ENCODE measurements at places on chromosomes 16 and 17.

DNA sequence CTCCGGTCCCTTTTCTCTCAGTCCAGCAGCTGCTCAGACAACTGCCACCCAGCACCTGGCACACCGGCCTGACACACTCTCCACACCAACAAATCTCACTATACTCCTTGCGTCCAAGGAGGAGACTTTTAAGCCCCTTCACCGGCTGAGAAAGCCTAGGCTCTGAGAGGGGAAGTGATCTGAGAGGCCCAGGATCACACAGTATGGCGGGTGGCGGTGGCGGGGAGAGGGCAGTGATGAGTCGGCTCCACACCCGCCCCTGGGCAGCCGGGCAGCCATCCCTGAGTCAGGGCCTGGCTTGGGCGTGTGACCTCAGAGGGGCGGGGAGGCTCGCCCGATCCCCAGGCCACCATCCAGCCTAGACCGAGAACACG, 569 bp downstream of the FLII start:
- peak; percentile 68 for DNase-seq

GRCh38 chr17:14268264-14268663, 31.6 kb upstream of the CDRT15 start:
- peak; percentile 43 for DNase-seq

DNA sequence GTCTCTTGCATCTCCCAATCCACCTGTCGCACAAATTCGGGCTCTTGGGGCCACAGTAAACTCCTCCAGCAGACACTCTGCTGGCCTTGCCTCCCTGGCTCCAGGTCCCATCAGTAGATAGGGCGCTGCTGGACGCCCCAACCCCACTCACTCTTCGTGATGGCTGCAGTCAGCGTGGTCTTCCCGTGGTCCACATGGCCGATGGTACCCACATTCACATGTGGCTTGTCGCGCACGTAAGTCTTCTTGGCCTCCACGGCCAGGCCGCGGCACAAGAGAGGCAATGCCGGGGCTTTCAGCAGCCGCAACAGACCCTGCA, 428 bp downstream of the TUFM start:
- no peak for DNase-seq

GRCh38 chr17:68102318-68102758, 66.8 kb downstream of the KPNA2 start:
- peak; percentile 27 for DNase-seq

- no peak for DNase-seq
These were observed 30.1 kb downstream of the IKZF3 start for GRCh38 chr17:39834017-39834416.

GRCh38 chr17:71099003-71099714, 929.8 kb downstream of the KCNJ2 start:
- no peak for DNase-seq

GRCh38 chr17:80999536-81000333, 8.1 kb downstream of the CHMP6 start:
- DNase-seq = no peak

GRCh38 chr16:89312194-89312593, 94.7 kb downstream of the ZNF778 start:
- DNase-seq = no peak

GRCh38 chr17:81162491-81162890, 2.8 kb upstream of the PVALEF start:
- DNase-seq = no peak

DNA sequence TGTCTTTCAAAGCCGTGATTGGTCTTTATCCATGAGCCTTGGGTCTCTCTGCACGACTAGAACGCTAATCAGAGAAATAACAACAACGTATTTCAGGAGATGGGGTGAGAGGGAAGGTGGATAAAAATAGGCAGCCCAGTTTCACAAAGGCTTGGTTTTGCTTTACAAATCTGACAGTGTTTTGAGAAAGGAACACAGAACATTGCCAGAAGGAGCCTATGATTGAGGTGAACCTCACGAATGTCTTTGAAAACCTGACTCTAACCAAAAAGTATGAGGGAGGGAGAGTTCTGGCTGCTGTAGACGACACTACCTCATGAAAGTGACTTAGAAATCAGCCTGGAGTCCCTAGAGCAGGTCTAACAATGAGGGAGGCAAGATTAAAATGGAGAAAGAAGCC, 38.0 kb upstream of the NOL11 start:
- DNase-seq = no peak

- peak; percentile 42 for DNase-seq
These were observed 70.0 kb upstream of the PMFBP1 start for GRCh38 chr16:72241930-72242329.

DNA sequence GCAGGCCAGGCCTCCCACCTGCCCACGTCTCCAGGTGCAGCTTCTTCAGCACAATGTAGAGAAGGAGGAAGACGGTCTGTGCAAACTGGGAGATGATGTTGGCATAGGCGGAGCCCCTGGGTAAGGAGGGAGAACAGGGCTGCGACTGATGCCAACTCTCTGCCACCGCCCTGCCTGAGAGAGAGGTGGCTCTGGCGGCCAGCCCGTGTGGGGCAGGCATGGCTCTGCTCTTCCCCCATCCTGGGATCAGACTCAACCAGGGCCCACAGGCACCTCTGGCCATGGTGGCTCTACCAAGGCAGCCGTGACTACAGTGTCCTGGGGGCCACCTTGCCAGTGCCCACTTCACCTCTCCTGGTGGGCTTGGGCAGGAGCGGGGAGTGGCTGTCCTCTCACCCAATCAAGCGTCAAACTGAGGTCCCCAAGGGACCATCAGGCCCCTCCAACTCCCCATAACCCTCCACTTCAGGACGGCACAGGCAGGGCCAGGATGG, 8.6 kb downstream of the SLC47A2 start:
- no peak for DNase-seq

DNA sequence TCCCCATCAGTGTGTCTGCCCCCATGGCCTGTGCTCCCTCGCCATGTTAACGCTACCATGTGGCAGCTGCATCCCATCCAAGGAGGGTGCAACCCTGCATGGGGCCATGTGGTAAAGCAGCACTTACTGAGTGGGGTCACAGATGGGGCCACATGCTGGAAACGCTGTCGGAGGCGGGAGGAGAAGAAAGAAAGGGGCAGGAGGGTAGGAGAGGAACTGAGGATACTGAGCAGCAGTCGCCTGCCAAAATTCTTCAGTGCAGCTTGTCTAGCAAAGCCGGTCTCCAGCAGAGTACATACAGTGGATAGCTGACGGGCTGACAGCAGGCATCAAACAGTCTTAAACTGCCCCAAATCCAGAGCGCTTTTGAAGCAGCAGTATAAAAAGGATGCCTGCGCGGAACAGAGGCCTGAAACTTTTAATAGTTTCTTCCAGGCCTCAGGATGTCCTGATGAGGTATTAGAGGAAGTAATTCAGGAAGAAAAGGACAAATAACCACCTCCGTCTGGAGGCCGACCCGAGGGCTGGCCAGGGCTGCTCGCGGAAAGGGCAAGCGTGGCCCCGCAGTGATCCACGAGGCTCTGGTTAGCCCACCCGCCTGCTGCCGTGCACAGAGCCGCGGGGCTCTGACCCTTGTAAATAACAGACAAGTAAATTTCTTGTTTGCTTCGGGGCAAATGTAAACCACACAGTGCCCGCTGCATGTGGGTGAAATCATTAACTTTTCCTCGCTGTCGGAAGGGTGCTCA, 149.0 kb downstream of the CCDC182 start:
- DNase-seq = no peak

DNA sequence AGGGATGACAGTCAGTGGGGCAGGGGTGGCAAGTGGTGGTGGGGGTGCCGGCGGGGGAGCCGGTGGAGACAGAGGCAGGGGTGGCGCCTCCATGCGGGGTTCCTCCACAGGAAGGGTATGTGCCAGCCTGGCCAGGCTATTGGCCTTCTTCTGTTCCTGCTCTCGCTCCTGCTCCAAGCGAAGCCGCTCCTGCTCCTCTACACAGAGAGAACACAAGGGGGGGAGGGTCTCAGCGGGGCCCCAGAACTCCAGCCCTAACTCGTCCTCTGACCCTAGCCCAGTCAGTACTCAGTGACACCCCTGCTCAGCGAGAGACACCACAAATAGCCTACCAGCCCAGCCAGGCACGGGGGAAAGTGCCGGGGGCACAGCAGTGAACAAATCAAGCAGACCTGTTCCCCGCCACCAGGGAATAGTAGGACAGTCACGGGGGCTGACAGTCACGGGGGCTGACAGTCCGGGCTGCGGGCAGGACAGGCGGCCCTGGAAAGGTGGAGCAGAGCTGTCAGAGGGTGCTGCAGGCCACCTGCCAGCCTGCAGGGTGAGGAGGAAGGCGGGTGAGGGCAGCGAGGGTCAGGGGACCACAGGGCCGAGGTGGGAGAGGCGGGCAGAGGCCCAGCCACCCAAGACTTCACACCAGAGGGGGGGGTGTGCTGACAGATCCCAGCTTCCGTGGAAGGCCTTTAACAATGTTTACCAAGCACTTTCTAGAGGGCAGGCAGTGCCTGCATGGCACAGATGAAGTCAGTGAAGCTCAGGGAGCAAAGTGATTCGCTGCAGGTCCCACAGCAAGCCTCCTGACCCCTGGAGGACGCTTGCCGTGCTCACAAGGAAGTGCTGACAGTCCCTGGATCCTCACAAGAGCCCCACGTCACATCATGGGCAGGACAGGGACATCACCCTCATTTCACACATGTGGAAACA, 5.3 kb downstream of the MNT start:
- DNase-seq = no peak

DNA sequence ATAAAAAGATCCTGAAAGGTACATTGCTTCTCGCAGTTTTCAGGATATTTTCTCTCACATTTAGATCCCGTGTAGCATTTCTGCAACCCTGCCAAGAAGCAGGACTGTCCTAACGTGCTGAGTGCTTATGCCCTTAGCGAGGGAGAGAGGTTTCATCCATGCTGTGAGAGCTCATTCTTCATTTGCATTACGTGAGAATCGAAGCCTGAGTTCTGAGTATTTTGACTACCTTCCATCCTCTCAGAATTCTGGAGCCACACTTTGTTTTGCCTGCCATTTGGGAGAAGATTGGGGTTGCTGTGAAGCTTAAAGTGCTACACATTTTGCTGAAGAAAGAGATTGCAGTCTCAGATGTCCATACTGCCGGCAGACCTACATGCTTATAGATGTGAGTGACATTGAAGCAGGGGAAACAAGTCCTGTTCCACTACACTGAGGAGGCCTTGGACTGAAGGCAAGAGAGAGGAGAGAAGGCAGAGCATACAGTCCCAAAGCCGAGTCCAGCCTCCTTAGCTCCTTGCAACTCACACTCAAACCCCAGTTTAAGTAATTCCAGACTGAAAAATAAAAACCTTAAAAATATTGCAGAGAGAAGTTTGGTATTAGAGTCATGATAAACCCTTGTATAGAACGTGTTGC, 183.0 kb downstream of the PRKCA start:
- DNase-seq = no peak
